ENCODE measurements at places on chromosomes 11 and 22.
A peak's percentile ranks its signal among the peaks of the same experiment; 100 is the strongest.

- no peak for DNase-seq
Measured at GRCh38 chr11:117511931-117512539, 184.4 kb downstream of the CEP164 start.

GRCh38 chr11:75966537-75967287 lies 151.7 kb downstream of the UVRAG start:
- no peak for DNase-seq

DNA sequence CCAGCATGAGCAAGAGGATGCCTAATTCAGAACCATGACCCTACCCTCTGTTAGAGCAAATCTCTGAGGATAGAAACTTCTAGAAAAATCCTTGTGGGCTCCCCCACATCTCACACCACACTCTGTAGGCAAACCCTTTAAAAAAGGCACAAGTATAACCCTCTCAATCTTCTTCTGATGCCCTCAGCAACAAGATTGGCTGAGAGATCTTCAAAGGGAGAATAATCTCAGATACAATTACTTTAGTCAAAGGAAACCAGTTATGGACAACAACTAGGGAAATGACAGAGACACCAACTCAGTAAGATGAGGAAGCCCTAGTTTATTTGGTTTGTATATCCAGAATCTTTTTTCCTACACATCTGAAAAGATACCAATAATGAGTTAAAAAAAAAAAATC lies 49.2 kb downstream of the LIF start:
- no peak for DNase-seq

DNA sequence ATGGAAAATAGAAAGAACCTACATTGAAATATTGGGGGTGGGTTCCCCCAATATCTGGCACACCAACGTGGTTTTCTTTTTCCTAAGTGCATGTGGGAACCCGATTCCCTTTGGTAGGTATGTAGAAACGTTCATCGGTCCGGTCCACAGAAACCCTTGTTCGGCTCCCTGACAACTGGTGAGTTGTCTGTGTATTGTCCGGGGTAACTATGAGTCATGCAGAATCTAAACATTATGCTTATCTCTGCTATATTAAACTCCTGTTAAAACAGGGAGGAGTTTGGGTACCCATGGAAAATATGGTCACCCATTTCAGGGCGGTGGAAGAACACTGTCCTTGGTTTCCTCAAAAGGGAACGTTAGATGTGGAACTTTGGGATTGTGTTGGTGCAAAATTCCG lies 25.1 kb upstream of the ALDH3B2 start:
- DNase-seq: no peak

DNA sequence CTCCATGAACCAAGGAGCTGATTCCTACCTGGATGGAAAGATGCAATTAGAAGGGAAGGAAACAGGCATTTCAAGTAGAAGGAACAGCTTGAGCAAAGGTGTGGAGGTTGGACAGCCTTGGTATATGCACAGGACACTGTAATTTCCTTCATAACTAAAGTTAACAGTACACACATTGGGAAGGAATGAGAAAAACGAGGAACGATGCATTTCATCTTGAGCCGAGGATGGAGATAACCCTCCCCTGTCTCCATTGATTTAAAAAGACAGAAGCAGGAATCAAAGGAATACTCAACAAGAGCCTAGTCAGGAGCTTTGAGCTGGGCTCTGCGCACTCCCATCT lies 2.3 kb upstream of the PRG2 start:
- no peak for DNase-seq

DNA sequence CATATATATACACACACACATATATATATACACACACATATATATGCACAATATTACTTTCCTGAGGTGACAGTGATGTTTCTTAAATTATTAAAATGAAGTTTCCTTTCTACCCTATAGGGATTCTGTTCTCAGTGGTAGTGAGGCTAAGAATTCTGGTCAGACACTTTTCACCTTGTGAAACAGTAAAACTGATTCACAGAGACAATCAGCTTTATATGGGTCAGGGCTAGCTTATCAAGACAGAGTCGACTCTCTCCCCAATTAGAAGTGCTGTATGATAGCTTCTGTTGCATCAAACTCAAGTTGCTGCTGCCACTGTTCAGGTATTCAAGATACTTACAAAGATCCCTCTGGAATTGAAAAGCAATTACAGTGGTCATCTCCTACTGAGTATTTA lies 68.4 kb downstream of the ZBTB44 start:
- no peak for DNase-seq

- no peak for DNase-seq
Measured at GRCh38 chr11:69914286-69915150, 95.3 kb upstream of the FGF3 start.

DNA sequence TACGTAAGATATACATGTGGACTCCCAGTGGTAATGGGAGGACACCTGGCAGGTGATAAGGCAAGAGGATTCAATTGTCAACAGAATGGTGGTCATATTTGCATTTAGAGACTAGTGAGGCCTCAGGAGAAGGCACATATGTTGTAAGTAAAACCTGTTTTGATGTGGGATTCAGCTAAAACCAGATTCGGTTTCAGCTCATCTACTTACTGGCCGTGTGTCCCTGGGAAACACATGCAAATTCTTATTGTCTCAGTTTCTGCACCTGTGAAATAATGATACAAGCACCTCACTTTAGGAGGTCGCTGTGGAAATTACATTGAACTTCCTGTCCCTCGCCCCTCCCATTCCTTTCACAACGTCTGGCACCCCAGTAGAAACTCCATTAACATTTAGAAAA lies 78.9 kb upstream of the FIBIN start:
- DNase-seq: no peak

GRCh38 chr22:50320116-50320515 lies 6.7 kb downstream of the DENND6B start:
- DNase-seq: no peak

GRCh38 chr11:35138606-35138942 lies 397 bp upstream of the CD44 start:
- DNase-seq: no peak

- DNase-seq: no peak
Measured at GRCh38 chr22:24188705-24189248, 7.5 kb downstream of the SUSD2 start.

DNA sequence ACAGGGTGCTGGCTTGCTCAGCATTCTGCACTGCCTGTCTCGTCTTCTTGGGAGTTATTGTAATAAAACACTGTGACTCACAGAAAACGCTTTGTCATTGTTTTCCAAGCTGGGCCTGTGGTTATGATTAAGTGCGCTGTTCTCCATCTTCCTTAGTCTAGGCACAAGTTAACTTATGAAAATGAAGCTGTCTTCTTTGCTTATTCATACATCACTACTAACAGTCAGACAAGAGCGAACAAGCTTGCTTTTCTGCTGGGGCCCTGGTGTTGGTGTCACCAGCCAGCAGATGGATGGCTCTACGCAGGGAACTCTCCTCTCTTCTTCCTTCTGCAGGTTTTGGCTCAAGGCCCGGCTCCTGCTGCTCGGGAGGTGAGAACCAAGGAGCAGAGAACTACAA lies 380.1 kb upstream of the SYN3 start:
- DNase-seq: no peak

- no peak for DNase-seq
Measured at GRCh38 chr11:45654231-45655011, 11.0 kb downstream of the CHST1 start.

DNA sequence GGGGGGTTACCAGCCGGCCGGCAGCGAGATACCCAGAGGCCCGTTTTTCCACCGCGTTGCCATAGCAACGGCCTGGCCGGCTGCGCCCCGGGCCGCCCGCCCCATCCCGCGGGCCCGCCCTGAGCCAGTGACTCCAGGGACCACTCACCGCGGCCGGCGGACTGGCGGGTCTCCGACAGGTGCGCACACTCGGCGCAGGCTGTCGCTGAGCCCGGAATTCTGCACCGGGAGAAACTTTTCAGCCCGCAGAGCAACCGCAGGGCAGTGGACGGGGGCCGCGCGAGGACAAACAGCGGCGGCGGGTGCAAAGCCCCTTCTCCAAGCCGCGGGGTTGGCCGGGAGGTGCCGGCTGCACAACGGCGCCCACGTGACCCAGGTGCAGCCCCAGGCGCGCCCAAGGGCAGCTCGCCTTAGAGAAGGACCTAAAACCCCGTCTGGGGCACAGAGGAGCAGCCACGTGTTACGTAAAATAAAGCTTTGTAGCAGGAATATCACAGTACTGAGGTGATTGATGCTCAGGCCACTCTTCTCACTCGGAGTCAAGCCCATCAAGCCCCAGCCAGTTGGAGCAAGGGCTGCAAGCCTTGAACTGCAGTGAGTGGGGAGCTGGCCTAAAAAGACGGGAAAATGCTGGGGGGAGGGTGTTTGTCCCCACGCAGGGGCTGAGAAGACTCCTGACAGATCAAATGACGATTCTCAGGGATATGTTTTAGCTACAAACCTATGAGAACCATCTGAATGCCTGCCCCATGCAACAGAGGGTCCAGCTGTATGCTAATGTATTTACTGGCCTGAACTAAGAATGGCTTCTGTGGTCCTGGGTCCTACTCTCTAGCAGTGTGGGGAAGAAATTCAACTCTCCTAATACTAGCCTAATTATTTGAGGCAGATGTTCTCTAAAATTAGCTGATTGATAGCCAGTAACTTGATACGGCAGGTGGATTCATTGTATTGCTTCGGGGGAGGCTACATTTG lies at the start of gene STK33:
Gene STK33 (minus strand): TSS at position 294 of the 975 bp plus-strand sequence. CDS start 119,323 bp downstream, outside the sequence.
- peak; percentile 16 for DNase-seq

DNA sequence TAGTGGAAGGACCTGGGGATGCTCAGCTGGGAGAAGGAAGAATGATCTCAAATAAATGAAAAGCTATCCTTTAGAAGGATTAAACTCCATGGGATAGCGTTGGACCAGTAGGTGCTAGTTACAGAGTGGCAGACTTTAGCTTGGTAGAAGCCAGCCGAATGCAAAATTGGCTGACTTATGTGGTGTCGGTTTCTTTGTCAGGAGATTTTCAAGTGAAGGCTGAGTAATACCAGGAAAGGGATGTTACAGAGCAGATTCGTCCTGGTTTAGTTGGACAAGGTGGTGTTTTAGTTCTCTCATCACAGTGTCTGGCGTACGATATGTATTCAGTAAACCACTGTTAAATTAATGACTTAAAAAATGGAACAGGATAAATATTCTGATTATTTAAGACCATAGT lies 26.0 kb downstream of the FDX1 start:
- DNase-seq: no peak

DNA sequence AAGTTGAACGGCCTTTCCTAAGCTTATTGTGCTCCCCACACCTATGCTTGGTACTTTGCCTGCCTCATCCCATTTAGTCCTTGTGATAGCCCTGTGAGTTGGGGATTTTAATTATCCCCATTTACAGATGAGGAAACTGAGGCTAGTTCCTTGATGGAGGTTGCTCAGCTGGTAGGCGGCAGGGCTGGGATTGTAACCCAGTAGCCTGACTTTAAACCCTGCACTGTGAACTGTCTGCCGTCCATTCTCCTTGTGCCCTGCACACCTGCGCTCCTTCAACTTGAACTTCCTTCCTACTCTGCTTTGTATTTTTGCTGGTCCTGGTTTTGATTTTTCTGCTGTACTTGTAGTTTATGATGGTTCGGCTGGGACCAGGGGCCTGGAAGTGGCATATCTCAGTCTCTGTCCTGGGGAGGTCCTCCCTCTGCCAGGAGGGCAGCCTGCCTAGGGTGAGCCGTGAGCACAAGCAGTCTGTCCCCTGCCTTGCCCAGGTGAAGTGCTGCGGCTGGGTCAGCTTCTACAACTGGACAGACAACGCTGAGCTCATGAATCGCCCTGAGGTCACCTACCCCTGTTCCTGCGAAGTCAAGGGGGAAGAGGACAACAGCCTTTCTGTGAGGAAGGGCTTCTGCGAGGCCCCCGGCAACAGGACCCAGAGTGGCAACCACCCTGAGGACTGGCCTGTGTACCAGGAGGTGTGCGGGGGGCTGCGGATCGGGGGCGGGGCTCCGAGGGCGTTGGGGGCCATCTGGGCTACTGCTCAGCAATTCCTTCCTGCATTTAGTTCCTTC lies 52.4 kb downstream of the CD82 start:
- DNase-seq: no peak

GRCh38 chr11:92865352-92865751 lies 104.1 kb upstream of the MTNR1B start:
- no peak for DNase-seq

GRCh38 chr11:83175815-83176214 lies 17.7 kb upstream of the ANKRD42 start:
- DNase-seq: no peak

DNA sequence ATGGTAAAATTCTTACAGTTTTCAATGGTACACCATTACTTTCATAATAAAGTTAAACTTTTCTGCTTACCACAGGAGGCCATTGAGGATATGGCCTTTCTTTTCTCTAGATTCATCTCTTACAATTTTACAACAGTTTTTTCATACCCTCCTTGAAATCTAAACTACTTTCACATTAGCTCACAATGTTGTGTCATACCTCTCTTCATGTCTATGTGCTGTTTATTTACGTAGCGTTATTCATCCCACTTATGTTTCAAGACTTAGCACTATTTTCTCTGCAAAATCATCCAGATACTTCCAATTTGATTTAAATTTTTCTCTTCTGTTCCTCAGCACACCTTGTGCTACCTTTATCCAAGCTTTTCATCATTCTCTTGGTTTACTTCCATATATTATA lies 123.3 kb downstream of the METTL15 start:
- no peak for DNase-seq

- no peak for DNase-seq
Measured at GRCh38 chr11:109894242-109894641, 198.9 kb upstream of the ZC3H12C start.

GRCh38 chr11:119928047-119928446 lies 199.0 kb upstream of the NECTIN1 start:
- no peak for DNase-seq

GRCh38 chr11:69010964-69011623 lies 2.0 kb downstream of the MRGPRF start:
- DNase-seq: peak; percentile 15

DNA sequence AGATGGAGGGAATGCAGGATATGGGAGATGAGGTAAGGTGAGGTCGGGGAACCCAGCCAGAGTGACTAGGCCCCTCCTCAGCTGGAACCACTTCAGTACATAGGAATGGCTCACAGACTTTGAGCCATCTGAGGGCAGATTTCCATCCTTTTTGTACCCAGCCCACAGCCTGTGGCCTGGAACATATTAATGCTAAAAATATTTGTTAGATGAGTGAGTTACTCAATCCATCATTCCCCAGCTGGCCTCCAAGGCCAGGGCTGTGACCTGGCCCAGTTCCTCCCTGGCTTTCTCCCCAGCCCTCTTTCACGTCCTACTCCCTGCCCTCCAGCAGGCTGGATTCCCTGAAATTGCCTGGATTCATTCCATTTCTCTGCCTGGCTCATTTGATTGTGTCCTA lies 57.2 kb upstream of the PRDM11 start:
- no peak for DNase-seq

DNA sequence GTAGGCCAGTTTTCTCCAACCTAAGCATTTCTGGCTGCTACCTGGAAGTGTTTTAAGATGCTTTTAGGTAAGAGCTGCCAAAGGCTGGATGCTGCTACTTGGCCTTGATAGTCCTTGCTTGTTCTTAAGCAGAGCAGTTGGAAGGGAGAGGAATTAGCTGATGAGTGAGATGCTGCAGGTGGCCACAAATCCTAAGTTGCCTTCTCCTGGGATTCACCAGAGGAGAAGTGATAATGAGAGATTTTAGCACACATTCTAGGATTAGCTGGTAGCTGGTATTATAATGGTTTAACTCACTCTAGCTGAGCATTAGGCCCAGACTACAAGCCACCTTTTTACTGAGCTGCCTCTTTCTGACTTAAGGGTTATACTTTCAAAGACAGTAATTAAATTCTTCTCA lies 442.9 kb upstream of the RAG2 start:
- DNase-seq: no peak

GRCh38 chr11:926341-926916 lies 759 bp downstream of the AP2A2 start:
- DNase-seq: no peak
